Activated CD4-positive, alpha-beta T cell treated with anti-CD3 and anti-CD28 coated beads for 48 hours (primary cell): ENCODE measurements at places on chromosomes 5 and 9.
A peak's percentile ranks its signal among the peaks of the same experiment; 100 is the strongest.

DNA sequence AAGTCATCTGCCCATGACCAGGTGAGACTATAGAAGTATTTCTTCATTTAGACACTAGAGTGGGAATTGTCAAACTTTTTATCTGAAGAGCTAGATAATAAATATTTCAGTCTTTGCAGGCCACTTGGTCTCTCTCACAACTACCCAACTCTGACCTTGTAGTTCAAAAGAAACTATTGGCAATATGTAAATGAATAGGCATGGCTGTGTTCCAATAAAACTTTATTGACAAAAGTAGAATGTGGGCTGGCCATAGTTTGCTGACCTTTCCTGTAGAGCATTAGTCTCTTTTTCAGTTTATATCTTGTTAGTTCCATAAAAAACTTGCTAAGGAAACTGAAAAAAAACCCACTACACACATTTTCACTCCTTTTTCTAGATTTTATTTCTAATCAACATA is 535.5 kb downstream of the PRR16 start:
- DNase-seq, result no peak

DNA sequence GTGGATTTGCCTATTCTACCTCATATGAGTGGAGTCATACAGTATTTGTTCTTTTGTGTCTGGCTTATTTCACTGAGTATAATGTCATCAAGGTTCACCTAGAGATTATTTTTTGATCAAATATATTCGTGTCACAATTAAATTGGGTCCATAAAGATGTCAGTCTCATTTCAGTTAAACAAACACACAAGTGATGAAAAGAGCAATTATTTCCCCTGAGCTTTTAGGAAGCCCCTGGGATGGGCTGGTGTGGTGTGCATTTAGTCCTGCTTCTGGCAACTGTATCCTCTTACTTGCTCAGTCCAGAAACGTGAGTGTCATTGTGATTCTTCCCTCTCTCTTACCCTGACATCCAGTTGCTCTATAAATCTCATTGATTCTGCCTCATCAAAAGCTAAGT is 52.8 kb upstream of the CARTPT start:
- no peak for DNase-seq

DNA sequence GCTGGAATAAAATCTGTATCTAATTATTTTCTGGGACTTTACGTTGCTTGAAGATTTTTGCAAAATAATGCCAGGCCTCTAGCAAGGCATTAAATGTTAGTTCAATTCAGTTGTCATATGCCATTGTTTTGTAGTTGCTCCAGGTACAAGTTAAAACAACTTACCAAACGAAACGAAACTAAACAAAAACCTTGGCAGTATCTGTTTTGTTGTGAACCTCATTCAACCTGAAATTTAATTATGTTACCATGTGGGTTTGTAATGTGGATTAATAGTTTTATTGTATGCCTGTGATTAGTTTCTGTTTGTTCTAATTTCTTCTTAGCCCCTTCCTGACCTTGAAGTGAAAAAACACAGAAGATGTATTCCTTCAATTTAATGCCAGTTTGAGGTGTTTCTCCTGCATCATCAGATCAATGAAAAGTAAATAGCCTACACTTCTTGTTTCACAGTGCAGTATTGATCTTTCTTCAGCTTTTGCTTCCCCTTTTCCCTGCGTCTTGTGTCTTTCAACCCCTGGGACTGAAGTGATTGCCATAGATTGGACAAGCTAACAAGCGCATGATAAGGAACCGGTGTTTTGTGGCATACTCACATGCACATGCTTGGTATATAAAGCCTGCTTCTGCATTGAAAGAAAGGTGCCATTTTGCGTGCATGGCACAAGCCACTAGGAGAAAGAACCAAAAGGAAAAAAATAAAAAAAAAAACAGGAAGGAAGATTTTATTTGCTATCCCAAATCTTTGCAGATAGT is 699.0 kb upstream of the ARRDC3 start:
- no peak for DNase-seq

GRCh38 chr5:151870820-151871219 is 53.8 kb downstream of the GLRA1 start:
- DNase-seq, result peak; percentile 16

DNA sequence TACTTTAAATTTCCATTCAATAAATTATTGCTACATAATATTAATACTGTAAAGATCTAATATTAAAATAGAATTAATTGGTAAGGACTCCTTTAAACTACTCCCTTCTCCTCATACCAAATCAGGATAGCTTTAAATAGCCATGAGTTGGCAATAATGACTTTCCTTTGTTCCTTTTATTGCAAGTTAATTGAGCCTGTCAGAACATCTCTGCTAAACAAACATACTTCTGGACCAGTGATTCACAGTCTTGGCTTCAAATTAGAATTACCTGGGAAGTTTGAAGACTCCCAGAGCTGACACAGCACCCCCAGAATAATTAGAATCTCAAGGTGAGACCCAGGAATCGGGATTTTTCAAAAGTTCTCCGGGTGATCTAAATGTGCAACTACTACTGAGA is 18.7 kb downstream of the C5orf58 start:
- no peak for DNase-seq

- DNase-seq, result no peak
Measured at GRCh38 chr5:86885489-86886230, 267.9 kb downstream of the COX7C start.

- no peak for DNase-seq
Measured at GRCh38 chr9:112078432-112078831, 96.7 kb downstream of the SUSD1 start.

GRCh38 chr9:136447173-136447778 is 7.6 kb upstream of the INPP5E start:
- DNase-seq, result no peak

DNA sequence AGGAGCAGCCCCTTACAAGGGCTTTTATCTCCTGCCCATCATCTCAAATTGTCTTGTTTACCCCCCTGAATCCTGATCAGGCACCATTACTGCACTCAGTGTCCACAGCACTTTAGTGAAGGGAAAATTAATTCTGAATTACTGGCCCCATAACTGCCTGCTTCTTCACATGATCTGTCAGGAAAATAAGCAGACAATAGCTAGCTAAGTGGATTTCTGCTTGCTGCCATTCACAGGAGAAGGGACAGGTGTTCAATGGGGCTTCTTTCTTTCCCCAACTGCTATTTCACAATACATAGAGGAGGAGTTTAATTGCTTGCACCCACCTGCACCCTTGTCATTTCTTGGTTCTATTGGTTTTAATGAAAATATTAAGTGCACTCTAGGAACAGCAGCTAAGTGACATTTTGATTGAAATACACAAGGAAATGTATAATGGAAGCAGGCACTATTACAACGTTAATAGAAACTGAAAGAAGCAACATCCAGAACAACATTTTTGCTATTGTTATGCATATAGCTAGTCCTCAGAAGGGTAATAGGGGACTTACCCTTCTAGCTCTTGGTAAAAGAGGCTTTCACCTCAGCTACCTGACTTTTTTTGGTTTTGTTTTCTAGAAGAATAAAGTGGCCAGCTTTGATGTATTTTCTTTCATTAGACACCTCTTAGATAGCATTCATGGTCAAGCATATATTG is 599.3 kb upstream of the TLE4 start:
- no peak for DNase-seq

DNA sequence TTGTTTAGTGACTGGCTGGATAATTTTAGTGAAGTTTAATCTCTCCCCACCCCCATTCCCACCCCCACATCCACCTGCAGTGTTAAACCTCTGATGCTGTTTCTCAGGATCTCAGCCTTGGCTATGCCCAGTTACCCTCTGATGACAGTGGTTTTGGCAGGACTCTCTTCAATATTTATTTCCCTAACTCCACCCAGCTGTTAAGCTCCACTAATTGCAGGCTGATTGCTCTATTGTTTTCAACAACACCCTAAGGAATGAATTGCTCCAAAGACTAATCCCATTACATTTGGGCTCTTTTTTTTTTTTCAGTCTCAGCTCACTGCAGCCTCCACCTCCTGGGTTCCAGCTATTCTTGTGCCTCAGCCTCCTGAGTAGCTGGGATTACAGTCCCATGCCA is 46.3 kb downstream of the PHAX start:
- DNase-seq, result no peak

DNA sequence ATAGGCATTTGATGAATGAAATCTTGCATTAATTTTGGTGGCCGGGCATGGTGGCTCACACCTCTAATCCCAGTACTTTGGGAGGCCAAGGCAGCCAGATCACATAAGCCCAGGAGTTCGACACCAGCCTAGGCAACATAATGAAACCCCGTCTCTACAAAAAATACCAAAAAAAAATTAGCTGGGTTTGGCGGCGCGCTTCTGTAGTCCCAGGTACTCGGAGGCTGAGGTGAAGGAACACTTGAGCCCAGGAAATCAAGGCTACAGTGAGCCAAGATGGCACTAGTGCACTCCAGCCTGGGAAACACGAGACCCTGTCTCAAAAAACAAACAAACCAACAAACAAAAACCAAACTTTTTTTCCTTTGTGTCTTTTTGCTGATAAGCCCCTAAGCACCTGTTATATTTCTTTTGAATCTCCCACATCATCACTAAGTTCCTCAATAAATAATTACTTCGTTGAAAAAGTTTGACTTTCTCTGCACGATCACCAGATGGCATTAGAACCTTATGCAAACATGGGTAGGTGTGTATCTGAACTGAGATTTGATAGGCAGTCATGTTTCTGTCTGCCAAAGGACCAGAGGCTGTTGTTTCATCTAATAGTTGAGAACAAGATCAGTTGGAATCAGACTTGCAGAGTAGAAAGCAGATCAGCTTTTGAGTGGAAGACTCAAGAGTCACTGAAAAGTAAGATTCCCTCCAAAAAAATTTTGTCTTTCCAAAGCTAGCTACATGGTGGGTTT is 5.5 kb upstream of the MATR3 start:
- DNase-seq, result no peak

DNA sequence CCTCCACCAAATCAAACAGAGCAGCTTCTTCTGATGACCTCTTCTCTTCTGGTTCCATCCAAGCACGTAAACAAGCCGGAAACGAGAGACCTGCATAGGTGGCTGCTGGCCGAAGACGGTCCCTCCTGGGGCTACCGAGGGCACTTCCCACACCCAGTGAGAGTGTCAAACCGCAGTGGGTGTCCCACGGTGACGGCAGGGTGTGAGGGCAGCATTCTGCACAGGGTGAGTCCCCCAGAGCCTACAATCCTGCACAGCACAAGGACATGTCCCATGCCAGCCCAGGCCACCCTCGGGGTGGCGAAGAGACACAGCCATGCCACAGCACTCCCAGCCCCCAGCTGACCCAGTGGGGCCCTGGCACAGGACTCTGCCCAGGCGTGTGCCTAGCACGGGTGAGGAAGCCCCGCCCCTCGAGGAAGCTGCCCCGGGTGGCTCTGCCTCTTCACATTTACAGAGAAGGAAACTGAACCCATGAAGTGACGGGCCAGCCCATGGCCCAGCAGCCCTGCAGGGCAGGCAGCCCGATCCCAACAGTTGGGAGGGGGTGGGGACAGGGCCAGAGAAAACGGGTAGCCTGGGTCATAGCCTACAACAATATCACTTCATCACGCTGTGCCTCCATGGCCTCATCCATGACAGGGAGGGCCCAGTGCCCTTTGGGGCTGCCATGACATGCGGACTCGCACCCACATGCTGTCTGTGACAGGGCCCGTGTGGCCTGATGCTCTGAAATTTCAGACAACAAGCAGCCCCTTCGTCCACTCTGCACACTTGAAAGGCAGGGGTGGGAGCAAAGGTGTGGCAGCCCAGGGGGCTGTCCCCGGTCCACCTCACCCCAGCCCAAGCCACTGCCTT is 43.2 kb downstream of the SEMA4D start:
- DNase-seq, result no peak

DNA sequence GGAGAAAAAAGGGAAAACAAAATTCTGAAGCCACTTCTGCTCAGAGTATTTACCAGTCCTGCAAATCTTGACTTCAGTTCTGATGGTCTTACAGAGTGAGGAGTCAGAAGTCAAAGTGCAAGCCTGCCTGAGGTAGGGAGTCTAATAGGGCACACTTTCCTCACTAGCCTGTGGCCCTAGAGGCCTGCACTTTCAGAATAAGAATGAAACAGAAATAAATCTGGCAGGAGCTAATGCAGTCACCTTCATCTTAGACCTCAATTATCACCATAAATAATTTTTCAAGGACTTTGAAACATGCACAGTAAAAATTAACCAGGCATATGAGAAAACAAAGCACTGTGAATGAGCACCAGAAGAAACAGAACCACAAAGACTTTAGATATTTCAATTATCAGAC is 20.7 kb upstream of the ACSL6 start:
- no peak for DNase-seq

DNA sequence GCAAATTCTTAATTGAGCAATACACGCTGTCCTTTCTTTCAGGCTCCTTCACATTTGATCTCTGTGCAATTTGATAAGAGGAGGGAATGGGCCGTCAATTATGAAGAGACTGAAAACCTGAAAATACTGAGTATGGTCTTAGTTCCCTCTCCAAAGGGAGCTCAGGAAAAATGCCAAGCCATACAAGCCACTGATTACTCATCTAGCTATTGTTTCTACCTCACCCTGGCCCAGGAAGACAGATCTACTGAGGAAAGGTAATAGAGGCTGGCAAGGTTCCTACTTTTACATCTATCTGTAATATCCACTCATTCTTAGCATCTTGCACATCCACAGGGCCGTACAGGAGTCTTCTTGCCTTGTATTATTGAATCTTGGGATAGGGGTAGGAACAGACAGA is 23.7 kb upstream of the TNC start:
- no peak for DNase-seq

- no peak for DNase-seq
Measured at GRCh38 chr9:129270903-129271431, 92.9 kb upstream of the IER5L start.

DNA sequence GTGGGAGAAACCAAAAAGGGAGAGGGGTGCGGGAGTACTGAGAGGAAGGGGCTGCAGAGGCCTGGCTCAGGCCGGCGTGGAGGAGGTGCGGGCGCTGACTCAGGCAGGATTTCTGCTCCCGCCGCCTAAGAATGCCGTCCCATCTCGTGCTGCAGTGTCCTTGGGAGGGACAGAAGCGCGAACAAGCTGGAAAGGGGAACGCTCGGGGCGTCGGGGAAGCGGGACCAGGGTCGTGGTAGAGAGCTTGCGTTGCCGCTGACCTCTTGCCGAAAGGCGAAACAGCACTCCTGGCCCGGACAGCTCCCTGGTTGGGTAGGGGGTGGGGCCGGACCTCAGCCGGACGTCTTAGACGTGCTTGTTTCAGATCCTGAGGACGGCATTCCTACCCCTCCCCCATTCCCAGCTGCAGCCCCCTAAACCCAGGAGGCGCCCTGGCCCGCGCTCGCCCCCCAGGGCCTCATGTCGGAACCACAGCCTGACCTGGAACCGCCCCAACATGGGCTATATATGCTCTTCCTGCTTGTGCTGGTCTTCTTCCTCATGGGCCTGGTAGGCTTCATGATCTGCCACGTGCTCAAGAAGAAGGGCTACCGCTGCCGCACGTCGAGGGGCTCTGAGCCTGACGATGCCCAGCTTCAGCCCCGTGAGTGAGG is 1.1 kb downstream of the RELL2 start:
- DNase-seq, result peak; percentile 69

DNA sequence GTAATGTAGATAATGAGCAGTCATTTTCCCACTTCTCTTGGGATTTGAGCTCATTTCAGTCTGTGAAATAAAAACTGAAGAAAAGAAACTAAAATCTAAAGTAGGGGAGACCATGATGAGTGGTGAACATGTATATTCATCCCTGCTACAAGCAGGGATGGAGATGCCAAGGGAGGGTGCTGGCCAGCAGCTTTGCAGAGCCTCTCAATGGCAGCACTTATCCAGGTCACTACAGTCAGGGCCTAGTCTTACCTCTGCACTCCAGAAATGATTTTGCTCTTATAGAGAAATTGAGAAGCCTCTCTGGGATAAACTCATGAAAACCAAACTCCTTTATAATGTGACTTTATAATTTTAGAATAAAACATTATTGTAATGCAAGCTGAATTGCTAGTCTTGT is 317.6 kb downstream of the FBXL17 start:
- no peak for DNase-seq
